ENCODE measurements at places on chromosomes 1 and 21. TPM values are rescaled to one million over a fixed set of nuclear protein-coding genes. Genes with fewer than 3 reads are reported as not detected.

The PRDM2 gene
- 43.6 TPM for total RNA-seq

The DAB1 gene
- total RNA-seq, result not detected

DNA sequence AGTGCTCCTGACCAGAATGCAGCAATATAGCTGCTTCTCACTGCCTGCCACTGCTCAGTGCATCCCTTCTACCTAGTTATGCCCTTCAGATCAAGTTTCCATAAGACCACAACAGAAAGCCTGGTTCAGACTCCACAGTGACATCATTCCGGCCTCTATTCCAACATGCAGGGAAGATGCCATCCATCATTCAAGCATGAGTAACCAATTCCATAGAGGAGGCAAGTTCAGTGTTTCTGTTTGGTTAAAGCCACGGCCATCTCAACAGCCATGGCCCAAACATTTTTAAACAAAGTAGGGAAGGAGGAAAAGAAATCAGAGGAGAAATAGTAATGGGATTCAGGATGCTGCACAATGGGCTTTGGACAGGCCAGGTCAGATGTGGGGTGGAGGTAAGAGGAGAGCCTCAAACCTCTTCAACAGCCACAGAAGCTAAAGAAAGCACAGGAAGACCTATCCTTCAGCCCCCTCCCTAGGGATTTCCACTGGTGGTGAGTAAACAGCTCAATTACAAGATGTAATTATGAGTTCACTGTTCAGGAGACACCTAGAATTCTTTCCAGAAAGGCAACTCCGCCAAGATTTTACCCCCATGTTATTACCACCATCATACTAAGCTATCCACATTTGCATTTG is 484.9 kb downstream of the SETD4 start:
- H3K4me3 ChIP-seq, result no peak overlapping the region
- H3K4me1 ChIP-seq, result peaks cover 17% of the 10 kb centered on the region
- no peak for DNase-seq
- no peaks in the 10 kb centered on the region for H3K36me3 ChIP-seq
- no peak overlapping the region for H3K27ac ChIP-seq

GRCh38 chr1:61518670-61519400 is 206.1 kb downstream of the TM2D1 start:
- DNase-seq, result no peak
- H3K4me3 ChIP-seq, result no peak overlapping the region
- peaks cover 2% of the 10 kb centered on the region for H3K27me3 ChIP-seq
- H3K27ac ChIP-seq, result no peak overlapping the region
- no peaks in the 10 kb centered on the region for H3K36me3 ChIP-seq

DNA sequence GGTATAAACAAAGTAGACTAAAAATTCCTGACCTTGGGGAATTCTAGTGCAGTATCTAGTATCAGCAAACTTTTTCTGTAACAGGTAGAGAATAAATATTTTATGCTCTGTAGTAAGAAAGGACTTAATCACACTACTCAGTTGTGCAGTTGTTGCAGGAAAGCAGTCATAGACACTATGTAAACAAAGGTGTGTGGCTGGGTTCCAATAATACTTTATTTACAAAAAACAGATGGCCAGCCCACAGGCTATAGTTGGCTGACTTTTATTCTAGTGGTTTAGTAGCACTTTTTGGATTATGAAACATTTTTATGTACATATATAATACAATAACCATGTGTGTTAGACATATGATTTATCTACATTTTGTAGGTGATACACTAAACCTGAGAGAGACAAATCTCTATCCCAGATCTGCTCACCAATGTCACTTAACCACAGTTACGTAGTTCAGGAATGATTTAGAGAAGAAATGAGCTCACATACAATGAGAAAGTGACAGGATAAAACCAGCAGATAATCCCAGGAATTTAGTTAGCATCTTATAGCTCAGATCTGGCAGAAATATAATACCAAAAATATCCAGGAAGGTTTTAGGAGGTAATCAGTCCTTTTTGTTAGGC is 56.1 kb downstream of the MIER1 start:
- H3K27ac ChIP-seq, result peak overlapping the region; percentile 75
- H3K27me3 ChIP-seq, result no peaks in the 10 kb centered on the region
- H3K4me3 ChIP-seq, result peak overlapping the region; percentile 22
- H3K36me3 ChIP-seq, result peaks cover 40% of the 10 kb centered on the region
- peaks cover 35% of the 10 kb centered on the region for H3K4me1 ChIP-seq
- no peak for DNase-seq

DNA sequence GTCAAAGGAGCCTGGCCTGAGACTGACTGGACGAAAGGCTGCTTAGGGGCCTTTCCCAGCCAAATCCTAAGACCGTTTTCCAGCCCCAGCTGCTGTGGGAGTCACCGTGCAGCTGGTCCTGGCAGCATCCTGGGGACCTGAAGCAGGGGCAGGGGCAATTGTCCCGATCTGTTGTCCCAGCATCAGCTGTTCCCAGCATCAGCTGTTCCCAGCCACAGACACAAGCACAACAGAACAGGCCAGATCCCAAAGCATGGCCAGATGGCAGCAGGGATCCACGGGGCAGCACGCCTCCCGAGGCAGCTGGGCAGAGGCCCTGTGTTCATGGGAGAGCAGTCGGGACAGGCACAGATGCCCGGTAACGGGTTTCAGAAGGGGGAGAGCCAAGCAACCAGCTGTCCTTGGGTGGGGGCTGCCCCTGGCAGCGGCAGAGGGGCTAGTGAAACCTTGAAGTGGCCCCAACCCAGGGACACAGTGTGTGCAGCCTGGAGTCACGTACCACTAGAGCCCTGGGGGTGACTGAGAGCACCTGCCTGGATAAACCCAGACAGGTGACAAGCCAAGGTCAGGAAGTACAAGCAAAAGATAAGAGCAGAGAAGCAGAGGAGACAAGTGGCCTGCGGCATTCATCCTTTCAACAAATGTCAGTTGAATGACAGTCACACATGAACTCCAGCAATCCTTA is 13.3 kb downstream of the CELA2B start:
- peaks cover 2% of the 10 kb centered on the region for H3K36me3 ChIP-seq
- H3K27ac ChIP-seq, result no peak overlapping the region
- no peak overlapping the region for H3K4me3 ChIP-seq

DNA sequence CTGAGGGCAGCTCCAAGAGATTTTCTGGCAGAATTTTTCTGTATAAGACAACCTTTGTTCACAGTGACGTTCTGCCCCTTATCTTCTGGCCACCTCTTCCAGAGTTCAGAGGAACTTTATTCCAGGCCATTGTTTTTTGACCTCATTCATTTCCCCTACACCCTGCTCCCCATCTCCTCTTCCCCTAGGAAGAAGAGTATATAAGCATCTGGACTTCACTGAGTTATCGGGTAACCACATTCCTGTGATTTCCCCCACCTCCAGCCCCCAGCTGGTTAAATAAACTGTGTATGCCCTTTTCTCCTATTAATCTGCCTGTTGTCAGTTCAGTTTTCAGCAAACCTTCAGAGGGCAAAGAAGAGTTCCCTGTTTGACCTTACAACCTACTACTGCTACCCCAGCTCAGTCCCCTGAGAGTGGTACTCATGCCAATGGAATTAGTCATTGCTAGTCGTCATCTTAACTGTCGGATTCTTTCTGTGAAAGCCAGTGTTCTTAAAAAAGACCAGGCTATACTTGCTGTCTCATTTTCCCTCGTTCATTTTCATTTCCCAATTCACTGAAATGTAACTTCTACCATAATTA is 14.3 kb upstream of the ALG14 start:
- H3K4me1 ChIP-seq, result no peaks in the 10 kb centered on the region
- H3K36me3 ChIP-seq, result no peaks in the 10 kb centered on the region
- DNase-seq, result no peak

- no peaks in the 10 kb centered on the region for H3K4me1 ChIP-seq
- H3K4me3 ChIP-seq, result no peak overlapping the region
- H3K36me3 ChIP-seq, result no peaks in the 10 kb centered on the region
Measured at GRCh38 chr1:233673947-233674431, 60.1 kb downstream of the KCNK1 start.

GRCh38 chr1:93575621-93576284 is 105.9 kb downstream of the BCAR3 start:
- H3K4me1 ChIP-seq, result no peaks in the 10 kb centered on the region
- H3K4me3 ChIP-seq, result no peak overlapping the region
- DNase-seq, result no peak
- H3K27ac ChIP-seq, result no peak overlapping the region
- H3K36me3 ChIP-seq, result no peaks in the 10 kb centered on the region
- H3K27me3 ChIP-seq, result no peaks in the 10 kb centered on the region

DNA sequence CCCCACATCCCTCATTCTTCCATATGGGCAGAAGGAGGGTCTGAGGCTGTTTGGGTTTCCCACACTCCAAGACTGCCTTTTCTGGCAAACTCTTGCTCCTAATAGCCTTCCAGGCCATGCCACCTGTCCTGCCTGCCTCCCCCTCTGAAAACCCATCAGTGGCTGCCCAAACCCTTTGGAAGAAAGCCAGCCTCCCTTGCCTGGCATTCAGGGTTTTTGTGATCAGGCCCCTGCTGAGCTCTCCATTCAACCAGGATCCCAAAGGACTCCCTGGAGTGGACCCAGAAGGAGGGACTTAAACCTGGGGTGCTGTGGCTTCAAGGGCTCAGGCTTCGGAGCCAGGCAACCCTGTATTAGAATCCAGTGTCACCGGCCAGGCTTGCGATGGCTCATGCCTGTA is 4.2 kb upstream of the GUCA2A start:
- no peak for DNase-seq
- H3K4me1 ChIP-seq, result no peaks in the 10 kb centered on the region
- no peaks in the 10 kb centered on the region for H3K36me3 ChIP-seq
- peaks cover 2% of the 10 kb centered on the region for H3K27me3 ChIP-seq
- no peak overlapping the region for H3K4me3 ChIP-seq

DNA sequence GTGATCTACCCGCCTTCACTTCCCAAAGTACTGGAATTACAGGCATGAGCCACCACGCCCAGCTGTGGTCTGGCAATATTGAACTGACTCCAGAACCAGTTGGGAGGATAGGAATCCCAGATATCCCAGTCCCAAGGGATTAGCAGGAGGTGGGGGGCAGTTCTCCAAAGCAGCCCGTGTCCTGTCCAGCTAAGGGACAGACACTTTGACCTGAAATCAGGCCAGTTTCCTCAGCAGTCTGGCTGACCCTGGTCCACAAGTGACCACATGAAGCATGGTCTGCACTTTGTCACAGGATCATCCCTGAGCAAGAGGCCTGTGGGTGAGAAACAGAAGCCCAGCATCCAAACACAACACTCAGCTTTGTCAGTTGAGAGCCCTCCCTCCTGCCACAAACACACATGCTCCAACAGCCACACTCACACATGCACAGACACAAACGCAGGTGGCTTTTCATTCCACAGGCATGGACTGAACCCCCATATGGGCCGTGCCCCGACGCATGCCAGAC is 2.7 kb upstream of the FDPS start:
- H3K4me3 ChIP-seq, result no peak overlapping the region
- peaks cover 16% of the 10 kb centered on the region for H3K36me3 ChIP-seq
- DNase-seq, result no peak
- peaks cover 16% of the 10 kb centered on the region for H3K4me1 ChIP-seq

DNA sequence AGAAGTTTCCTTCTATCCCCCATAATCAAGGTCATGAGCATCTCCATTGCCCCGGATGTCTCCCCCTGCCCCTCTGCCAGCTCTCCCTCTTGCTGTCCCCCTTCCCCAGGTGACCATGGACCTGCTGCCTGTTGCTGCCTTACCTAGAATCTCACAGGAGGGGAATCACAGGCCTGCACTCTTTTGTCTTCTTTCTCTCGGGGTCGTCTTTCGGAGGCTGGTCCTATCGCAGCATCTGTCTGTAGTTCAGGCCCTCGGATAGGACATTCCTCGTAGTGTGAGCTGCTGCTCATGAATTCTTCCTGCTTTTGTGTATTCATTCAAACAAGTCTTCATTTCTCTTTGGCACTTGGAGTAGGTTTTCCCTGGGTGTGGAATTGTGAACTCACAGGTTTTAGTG is 39.9 kb upstream of the ACTRT2 start:
- no peaks in the 10 kb centered on the region for H3K36me3 ChIP-seq
- no peak overlapping the region for H3K4me3 ChIP-seq
- H3K27ac ChIP-seq, result no peak overlapping the region
- DNase-seq, result no peak
- H3K27me3 ChIP-seq, result no peaks in the 10 kb centered on the region

DNA sequence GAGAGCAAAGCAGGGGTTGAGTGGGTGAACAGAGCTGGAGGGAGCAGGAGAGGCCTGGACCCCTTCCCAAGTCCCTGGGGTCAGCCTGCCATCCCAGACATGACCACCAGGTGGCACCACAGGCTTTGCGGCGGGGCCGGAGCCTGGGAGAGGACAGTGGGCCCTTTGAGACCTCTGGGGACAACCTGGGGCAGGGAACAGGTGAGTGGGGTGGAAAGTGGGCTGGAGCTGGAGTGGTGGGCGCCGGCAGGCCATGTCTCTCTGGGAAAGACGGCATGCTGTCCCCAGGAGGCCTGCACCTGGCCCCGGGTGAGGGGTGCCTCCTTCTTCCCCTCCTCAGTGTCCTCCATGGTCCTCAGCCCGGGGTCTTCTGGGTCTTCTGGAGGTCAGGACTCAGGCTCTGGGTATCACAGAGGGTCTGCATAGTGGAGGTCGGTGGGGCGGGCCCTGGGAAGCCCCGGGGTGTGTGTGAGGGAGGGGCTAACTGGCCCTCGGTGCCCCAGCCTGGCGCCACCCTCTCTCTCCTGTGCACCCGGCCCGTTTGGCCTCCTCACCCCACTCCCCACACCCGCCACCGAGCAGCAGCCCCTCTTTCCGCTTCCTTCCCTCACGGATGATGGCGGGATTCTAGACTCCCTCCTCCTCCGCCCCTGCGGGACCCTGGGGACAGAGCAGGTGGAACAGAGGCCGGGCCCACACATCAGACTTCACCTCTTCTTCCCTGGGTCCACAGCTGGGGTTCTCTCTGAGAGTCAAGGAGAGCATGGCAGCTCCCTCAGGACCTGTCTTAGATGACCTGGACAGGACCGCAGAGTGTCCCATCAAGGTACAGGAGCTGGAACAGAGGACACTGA is 28.5 kb upstream of the PKP1 start:
- peak; percentile 79 for DNase-seq
- no peaks in the 10 kb centered on the region for H3K36me3 ChIP-seq
- no peak overlapping the region for H3K27ac ChIP-seq
- peaks cover 3% of the 10 kb centered on the region for H3K27me3 ChIP-seq
- no peaks in the 10 kb centered on the region for H3K4me1 ChIP-seq

DNA sequence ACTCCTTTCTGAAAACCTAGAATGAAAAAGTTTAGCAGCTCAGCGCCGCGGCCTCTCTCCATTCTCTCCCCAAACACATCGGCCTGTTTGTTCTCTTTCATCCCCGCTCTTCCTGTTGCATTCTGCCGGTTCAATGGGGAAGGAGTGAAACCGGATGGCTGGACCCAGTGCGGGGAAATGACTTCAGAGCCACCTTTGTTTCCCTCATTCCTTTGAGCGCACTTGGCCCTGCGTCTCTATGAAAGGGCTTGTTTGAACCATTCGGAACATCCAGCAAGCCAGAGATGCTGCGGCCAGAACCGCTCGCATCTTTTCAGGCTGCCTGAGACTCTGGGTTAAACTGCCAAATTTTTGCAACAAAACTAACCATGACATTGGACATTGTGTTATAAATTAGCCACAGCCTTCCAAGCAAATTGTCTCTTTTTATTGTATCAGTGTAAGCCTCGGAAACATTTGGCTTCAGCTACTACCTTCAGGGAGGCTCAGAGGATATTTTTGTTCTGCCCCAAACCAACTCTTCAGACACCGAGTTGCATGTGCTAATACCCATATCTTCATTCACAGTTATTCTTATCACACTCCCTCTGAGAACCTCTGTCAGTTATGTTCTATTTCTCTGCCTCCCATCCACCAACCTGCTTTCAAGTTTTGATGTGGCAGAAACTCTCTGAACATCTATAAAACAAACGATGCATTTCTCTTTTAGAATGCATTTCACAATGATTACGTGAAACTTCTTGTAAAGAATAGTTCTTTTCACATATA is 5.1 kb upstream of the OLIG1 start:
- H3K27me3 ChIP-seq, result peaks cover 48% of the 10 kb centered on the region
- no peak overlapping the region for H3K4me3 ChIP-seq
- H3K27ac ChIP-seq, result no peak overlapping the region
- H3K4me1 ChIP-seq, result peaks cover 2% of the 10 kb centered on the region

- H3K4me3 ChIP-seq, result no peak overlapping the region
- no peaks in the 10 kb centered on the region for H3K36me3 ChIP-seq
- H3K4me1 ChIP-seq, result no peaks in the 10 kb centered on the region
- no peak for DNase-seq
Measured at GRCh38 chr1:43238991-43239469, 30.8 kb upstream of the TMEM125 start.

Data from activated CD8-positive, alpha-beta T cell treated with anti-CD3 and anti-CD28 coated beads for 36 hours (primary cell).